ENCODE measurements at places on chromosomes 11 and 22.
A peak's percentile ranks its signal among the peaks of the same experiment; 100 is the strongest.

- DNase-seq: no peak
These were observed 8.9 kb downstream of the TMPRSS6 start for GRCh38 chr22:37100589-37101127.

DNA sequence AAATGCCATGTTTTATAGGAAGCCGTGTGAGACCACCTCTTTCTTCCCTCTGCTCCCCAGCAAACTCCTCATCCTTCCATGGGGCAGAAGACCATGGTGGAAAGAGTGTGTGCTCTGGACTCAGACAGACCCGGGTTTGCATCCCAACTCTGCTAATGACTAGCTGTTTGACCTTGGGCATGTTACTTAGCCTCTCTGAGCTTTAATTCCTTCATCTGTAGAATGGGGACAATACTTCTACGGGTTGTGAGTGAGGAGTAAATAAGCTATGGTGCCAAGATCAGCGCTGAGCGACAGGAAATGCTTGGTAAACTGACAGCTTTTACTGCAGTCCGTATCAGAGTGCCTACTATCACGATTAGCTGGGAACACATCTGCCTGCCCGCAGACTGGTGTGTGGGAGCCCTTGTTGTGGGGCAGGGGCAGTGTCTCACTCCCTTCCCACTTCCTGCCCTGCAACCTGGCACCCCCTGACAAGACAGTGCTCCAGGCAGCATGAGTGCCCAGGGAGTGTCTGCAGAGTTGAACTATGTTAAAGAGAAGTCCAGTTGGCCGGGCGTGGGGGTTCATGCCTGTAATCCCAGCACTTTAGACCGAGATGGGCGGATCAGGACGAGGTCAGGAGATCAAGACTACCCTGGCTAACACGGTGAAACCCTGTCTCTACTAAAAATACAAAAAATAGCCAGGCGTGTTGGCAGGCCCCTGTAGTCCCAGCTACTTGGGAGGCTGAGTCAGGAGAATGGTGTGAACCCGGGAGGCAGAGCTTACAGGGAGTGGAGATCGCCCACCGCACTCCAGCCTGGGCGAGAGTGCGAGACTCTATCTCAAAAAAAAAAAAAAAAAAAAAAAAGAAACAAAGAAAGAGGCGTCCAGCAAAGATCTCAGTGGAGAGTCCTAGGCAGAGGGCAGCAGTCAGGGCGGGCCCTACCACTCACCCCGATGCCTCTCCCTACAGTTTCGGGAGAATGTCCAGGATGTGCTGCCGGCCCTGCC lies 2.2 kb downstream of the SEC14L2 start:
- no peak for DNase-seq

- DNase-seq: no peak
These were observed 7.5 kb downstream of the TRIM29 start for GRCh38 chr11:120130176-120130980.

DNA sequence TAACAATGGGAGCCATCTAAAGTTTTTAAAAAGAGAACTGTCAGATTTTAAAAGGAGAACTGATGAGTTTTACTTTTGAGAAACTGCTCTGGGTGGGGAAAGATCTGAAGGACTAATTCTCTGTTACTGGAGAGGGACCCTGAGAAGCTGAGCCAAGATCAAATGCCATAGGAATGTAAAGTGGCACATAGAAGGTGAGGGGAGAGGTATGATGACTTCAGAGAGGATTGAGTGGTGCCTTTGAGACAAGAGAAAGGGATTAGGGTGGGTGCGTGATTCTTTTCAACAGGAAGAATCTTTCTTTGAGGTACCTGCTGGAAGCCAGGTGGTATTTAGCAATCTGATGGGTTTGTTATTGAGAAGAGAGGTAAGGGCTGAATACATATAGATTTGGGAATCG lies 9.0 kb downstream of the CRKL start:
- no peak for DNase-seq

- no peak for DNase-seq
These were observed 325.7 kb downstream of the SOX6 start for GRCh38 chr11:16030664-16031063.

GRCh38 chr11:10450462-10451425 lies 4.3 kb upstream of the AMPD3 start:
- DNase-seq: peak; percentile 40

- DNase-seq: no peak
These were observed 526.1 kb downstream of the MIAT start for GRCh38 chr22:27183474-27183873.
